Left renal pelvis (tissue), 4 donors: ENCODE measurements at places on chromosomes 1 and 21. TPM values are rescaled to one million over a fixed set of nuclear protein-coding genes. Genes with fewer than 3 reads are reported as not detected.

DNA sequence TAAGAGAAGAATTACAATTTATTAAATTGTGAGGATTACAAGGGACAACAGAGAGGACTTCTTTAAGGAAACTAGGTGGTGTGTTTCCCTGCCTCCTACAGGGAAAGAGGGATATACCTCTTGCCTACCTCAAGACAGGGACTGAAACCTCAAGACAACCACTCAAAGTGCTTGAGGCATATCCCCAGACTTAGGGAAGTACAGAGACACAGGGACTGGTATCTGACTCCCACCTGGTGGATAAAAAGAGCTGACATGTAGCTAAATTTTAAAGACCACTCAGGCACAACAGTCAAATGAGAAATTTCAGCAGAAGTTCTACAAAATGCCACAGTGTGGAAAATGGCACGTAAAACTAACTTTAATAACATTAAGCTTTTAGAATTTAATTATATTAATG is 21.3 kb downstream of the DENND2C start:
- no peak for DNase-seq

GRCh38 chr1:226378071-226378470 is 29.8 kb downstream of the PARP1 start:
- DNase-seq = no peak

Gene SLC35F3
- 0.75 TPM for polyA plus RNA-seq

Gene TEKT2
- 8.5 TPM for polyA plus RNA-seq

GRCh38 chr1:234429434-234429806 is 49.6 kb downstream of the TARBP1 start:
- no peak for DNase-seq

Gene GSTM1
- polyA plus RNA-seq = 1.6 TPM

DNA sequence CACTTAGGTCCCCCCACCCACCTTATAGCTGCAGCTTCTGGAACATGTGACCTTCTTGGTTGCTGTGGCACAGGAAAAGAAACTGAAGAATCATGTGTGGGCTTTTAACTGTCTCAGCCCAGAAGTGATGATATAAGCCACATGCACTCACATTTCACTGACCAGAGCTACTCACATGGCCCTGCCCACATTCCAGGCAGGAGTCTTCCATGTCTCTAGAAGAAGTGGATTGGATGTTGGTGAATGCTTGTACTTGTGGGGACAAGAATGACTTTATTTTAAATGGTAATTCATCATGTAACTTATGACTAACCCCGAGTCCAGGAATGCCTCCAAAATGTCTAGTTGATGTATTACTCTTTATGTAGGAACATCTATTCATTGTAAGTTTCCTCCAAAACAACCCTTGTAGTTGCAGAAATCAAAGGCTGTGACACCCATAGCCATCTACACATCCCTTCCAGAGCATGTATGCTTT is 15.8 kb upstream of the CAMK1G start:
- DNase-seq = no peak

DNA sequence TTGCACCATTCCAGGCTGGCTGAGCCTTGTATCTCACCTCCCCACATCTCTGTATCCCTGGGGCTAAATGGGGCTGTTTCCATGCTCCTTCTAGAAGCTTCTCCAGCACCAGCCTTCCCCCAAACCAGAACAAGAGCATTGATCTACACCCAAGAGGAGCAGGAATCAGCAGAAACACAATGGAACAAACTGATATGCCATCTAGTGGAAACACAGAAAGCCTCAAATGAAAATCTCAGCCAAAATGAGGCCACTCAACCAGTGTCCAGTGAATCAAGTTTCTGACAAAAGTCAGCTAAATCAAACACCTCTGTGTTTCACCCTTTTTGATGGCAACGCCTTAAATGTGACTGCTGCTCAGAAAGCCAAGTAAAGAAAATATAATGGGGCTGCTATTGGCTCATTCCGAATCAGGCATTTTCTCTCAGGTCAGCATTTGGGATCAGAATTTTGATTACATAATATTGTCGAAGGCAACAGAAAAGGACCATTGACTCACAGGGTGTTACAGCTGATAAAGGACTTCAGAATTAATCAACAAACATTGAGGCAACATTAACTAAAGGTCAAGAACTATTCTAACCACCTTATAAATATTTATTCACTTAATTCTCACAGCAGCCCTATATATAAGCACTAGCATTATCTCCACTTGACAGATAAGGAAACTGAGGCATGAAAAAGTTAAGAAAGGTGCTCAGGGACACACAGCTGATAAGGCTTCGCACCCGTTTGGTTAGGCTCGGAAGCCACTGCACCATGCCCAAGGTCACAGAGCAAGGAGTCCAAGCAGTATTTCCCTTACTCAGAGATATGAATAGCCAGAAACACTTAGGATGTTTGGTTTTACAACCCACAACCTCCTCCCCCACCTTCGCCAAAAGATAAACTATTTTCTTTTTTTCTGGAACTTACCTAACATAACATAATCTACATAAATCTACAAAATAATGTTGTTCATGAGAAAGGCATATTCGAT is 85.8 kb upstream of the KCNJ15 start:
- no peak for DNase-seq

Gene PDZK1
- polyA plus RNA-seq = 169 TPM

DNA sequence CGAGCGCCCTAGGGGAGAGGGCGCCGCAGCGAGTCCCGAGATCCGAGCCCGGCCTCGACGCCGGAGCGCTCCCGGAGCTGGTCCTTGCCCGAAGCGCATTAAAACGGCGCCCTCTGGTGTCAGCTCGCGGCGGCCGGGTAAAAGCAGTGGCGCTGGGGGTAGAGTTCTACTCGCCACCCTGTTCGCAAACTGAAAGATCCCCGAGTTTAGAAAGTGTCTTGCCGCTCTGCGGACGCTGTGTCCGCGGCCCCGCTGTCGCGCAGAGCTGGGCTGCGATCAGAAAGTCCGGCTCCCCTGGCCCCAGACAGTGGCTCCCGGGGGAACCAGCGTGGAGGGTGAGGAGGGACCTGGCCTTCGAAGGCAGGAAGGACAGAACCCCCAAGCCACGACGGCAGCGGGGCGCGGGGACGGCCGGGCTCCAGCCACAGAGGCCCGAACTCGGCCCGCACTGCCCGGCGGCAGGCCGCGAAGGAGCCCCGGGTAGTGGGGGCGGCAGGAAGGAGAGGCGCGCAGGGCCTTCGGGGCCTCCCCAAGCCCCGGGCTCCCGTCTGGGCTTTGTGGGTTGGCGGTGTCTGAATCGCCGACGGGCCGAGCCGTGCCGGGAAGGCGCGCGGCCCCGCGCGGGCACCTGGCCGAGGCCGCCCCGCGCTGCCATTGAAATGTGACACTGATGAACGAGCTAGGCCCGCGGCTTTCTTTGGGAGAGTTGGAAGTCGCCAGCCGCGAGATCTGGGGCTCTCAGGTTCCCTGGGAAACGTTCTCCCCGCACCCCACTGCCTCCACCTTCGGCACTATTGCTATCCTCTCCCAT is 39.1 kb upstream of the NFIA start:
- DNase-seq = no peak

Gene KCND3
- 3.5 TPM for polyA plus RNA-seq

- DNase-seq = no peak
Measured at GRCh38 chr1:218345673-218346390, 696 bp downstream of the TGFB2 start.

DNA sequence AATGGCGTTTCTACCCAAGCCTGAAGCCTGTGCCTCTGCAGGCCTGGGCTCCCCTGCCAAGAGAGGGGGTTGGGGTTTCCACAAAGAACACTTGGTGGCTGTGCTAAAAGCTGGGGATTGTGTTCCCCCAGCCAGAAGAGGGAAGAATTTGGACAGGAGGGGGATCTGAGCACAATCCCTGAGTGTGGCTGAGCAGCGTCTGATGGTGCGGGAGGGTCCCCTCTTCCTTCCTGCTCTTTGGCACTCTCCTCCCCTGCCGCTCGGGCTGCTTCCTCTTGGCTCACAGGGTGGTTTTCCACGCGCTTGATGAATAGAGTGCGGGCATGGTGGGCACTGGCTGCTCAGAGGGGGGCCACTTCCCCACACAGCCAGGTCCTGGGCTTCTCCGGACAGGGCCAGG is 3.7 kb downstream of the GPR37L1 start:
- no peak for DNase-seq

- DNase-seq = no peak
Measured at GRCh38 chr21:42042651-42043050, 28.5 kb upstream of the UMODL1 start.

- no peak for DNase-seq
Measured at GRCh38 chr1:27557596-27558340, 46.2 kb downstream of the AHDC1 start.

GRCh38 chr21:39581414-39581813 is 31.3 kb upstream of the B3GALT5 start:
- DNase-seq = no peak

DNA sequence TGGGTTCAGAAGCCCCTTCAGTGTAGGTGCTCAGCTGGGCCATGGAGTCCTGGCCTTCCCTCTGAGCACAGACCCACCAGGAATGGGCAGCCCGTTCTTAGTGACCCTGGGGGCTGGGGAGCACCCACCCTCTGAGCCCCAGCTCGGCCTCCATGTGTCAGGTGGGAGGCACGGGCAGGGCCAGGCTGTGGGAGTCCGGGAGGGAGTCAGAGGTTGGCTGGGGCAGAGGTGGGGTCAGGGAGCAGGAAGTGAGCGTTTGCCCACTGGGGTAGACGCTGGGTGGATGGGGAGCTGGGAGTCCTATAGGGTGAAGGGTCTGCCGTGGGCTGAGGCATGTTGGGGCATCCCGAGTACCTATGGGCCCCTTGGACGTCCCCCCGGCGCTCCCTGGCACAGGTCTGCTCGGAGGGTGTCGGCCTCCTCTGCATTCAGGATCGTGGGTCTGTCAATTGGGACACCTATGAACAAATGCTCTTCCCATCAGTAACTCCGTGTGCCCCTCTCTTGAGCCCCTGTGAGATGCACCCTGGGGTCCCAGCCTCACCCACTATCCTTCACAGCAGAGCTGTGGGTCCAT is 30.5 kb downstream of the COL18A1 start:
- DNase-seq = no peak

DNA sequence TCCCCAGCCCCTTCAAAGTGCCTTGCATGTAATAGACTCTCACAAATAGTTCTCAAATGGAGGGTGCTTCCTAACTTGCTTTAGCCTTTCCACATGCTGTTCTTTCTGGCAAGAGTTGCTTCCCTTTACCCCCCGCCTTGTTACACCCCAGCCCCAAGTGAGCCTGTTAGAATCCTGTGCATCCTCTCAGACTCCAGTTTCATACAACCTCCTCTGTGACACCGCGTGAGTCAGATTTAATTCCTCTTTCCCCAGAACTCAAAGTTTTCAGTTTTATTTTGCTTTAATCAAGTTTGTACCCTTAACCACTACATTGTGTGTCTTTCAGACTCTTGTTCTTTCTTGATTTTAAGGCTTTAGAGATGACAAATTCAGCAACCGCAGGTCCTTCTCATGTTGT is 234.5 kb upstream of the HOOK1 start:
- no peak for DNase-seq

- DNase-seq = no peak
Measured at GRCh38 chr1:67189953-67190352, 23.7 kb downstream of the IL23R start.

DNA sequence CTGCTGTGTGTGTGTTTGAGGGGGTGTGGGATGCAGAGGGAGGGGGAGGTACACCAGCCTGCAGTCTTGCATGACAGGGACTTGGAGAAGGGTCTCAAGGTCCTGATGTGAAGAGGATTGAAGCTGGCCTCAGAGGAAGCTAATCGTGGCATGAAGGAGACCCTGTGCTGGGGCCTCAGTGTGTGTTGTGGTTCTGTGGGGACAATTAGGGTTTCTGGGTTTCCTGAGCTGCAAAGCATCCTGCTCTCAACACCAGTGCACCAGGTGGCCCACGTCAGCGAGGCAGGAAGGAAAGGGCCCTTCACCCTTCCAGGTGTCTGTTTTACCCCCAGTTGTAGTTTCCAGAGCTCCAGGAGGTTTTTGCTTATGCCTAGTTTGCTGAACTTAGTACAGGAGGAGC is 52.8 kb downstream of the TENT5C start:
- DNase-seq = no peak

DNA sequence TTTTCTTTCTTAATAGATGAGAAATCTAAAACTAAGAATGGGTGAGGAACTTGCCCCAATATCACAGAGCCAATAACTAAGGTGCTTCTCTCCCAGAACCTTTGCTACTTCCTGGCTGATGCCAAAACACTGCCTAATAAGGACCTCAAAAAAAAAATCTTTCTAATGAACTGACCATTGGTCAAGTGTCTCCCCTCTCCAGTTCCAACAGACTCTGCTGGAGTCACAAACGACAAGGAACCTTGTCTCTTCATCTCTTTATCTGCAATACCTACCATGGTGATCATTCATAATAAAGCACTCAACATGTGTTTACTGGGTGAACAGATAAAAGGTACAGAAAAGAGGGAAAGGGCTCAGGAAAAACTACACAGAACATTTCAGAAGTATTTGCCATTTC is 197.4 kb downstream of the LTN1 start:
- no peak for DNase-seq

- DNase-seq = no peak
Measured at GRCh38 chr1:12499539-12500240, 118.3 kb downstream of the DHRS3 start.

Gene PLPPR4
- 2.5 TPM for polyA plus RNA-seq

DNA sequence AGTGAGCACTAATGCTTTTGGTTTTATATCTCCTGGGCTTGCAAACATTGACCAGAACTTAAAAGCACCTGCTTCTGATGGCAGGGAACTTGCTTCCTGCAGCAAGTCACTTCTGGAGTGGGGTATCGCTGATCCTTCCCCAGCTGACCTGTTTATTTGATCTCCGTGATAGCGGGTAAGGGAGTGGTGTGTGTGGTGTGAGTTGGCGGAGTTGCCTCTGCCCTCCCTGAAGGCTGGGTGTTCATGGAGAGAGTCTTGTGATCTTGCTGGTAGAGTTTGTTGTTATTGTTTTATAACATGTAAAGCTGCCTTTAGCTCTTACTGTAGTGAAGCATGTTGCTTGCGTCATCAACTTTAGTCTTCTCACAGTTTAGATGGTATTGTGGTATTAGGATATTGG is 3.9 kb downstream of the MFN2 start:
- no peak for DNase-seq
